Stimulated activated CD8-positive, alpha-beta memory T cell treated with anti-CD3 and anti-CD28 coated beads, Interleukin-15, amount 100 ng/mL, for 48 hours (primary cell): ENCODE measurements at places on chromosomes 16 and 17.

GRCh38 chr17:78563189-78564145 is 13.7 kb downstream of the DNAH17 start:
- DNase-seq = no peak

GRCh38 chr16:75114946-75115825 is 1.4 kb downstream of the LDHD start:
- no peak for DNase-seq

DNA sequence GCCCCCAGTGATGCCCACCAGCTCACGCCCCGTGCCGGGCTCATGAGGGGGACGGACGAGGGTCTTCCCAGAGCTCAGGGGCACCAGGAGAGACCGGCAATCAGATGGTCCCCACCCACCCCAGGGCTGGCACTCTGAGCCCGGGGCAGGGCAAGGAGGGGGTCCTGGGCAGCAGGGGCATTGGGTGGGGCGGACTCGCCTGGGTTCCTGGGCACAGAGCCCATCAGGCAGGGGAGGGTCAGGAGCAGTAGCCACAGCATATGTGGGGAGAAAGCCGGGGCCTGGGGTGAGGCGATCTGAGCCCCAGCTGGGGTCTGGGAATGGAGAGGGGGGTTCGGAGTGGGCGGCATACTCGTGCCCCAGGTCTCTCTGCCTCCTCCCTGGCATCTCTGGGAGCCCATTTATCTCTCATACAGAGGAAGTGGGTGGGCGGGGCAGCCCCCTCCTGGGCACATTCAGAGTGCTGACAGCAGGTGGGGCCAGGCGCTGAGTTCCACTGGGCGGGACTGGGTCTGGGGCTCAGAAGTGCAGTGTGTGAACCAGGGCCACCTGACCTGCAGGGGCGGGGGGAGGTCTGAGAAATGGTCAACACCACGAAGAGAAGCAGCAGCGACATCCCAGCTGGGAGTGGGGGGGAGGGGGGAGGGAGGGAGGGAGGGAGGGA is 20.5 kb upstream of the UBE2I start:
- no peak for DNase-seq

- peak; percentile 72 for DNase-seq
Observed at GRCh38 chr17:45277216-45277849, 15.4 kb upstream of the SPATA32 start.

DNA sequence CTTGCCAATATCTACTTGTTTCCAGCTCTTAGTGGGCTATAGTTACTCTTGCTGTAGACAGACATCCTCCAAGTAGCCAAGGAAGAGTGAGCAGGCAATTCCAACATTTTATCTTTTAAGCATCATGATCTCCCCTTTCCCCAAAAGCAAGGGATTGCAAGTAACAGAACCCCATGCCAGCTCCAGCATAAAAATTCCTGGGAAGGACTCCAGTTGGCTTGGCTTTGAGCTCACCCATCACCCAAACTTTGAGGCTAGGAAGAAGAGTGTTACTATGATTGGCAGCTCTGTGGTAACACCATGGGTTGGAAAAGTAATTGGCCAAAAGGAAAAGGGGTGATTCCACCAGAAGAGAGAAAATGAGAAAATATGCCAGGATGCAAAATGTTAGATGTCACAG is 1086.4 kb upstream of the RBFOX1 start:
- no peak for DNase-seq

DNA sequence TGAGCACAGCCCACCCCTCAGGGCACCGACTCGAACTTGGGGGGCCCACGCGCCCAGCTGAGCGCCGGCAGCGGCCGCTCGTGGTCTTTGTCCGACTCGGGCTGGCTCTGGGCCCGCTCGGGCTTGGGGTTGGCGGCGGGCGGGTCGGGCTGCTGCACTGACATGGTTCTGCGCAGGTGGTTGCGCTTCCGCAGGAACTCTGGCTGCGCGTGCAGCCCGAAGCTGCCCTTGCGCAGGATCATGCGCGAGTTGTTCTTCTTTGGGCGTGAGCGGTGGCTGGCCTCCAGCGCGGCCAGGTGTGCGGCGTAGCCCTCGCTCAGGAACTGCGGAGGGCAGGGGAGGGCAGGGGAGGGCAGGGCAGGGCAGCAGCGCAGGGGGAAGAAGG is 11.1 kb downstream of the PIMREG start:
- DNase-seq = no peak

DNA sequence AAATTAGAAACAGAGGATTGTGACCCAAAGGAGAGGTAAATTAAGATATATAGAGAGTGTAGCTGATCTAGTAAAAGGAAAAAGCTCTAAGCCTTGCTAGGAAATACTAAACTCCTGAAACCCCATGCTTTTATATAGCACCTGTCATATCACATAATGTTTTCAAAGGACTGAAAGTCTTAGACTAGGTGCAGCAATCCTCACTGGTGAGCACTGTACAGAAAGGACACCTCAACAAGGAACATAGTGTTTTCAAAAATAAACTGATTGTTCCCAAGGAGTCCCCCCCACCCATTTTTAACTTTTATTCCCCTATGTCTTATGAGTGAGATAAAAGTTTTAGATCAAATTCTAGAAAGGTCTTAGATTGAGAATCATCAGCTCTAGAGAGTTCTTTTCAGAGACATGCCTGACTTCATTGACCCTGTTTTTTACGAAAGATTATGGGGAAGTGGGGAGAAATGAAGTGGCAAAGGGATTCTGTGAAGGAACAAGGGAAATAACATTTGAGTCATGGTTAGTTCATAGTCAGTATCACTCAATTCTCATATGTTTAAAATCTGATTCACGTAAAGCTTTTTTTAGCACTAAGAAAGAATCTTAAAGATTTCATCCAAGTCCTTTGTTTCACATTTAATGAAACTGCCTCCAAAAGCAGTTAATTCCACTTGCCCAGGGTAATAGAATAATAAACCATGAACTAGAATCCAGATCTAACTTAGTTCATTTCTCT is 166.4 kb downstream of the CYB561 start:
- no peak for DNase-seq

GRCh38 chr16:65044873-65045272 is 77.0 kb downstream of the CDH11 start:
- DNase-seq = no peak

- peak; percentile 19 for DNase-seq
Observed at GRCh38 chr17:32971171-32971570, 20.5 kb upstream of the SPACA3 start.

DNA sequence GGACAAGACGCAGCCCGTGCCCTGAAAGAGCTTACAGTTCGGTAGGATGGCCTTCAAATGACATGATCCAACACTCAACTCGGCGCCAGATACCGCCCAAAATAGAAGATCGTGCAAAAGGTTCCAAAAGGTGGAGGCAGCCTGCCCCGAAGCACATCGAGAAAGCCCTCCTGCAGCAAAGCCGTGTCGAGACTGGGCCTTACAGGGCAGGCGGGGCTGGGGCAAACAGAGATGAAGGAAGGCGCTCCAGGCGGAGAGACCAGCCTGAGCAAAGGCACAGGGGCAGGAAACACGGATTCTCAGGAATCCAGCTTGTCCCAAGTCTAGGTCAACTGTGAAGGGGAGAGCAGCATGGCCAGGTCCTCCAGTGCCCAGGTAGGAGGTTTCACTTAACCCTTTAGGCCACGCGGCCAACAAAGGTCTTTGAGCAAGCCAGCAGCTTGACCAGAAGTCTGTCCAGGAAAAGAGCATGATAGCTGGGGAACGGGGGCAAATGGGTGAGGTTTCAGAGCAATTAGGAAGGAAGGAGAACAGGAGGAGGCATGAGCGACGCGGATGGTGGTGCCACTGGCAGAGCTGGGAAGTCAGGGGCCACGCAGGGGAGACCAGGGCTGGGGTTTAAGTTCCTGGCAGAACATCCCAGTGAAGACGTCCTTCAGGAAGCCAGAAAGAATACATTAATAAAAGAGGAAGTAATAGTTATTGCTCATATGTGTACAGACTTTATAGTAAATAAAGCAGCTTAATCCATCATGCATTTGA is 21.2 kb upstream of the EIF1 start:
- no peak for DNase-seq

- no peak for DNase-seq
Observed at GRCh38 chr17:20096430-20096829, 87.3 kb downstream of the SPECC1 start.

DNA sequence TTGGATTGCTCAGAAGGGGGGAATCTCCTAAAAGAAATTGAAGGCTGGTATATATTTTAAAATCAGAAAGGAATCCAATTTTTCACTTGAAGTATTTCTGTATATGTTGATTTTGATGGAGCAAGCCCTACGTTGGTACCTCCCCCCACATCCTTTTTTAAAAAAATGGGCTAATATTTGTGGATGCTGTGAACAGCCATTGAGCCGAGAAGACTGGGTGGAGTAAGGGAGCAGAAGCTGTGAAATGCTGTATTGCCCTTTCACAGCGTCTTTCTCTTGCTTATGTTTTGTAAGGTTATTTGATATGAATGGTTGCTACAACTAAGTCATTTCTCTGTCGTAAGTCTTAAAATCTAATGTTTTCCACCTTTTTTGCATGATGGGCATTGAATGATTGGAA is 2.3 kb downstream of the PAFAH1B1 start:
- no peak for DNase-seq

DNA sequence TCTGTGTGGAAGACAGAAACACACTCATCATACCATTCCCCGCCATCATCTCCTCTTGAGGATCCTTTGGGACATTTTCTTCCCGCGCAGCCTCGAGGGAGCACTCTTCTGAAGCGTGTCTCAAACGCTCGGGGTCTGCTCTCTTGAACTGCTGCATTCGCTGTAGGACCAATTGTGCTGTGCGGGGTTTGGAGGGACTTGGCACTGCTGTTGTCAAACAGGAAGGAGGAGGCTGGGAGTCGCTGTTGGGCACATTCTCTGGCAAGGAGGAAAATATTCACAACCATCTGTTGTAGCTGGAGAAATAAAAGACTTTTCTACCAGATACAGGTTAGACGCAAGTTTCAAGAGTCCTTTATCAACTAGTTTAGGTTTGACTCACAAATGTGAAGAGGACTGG is 5.0 kb downstream of the SLX4 start:
- no peak for DNase-seq

DNA sequence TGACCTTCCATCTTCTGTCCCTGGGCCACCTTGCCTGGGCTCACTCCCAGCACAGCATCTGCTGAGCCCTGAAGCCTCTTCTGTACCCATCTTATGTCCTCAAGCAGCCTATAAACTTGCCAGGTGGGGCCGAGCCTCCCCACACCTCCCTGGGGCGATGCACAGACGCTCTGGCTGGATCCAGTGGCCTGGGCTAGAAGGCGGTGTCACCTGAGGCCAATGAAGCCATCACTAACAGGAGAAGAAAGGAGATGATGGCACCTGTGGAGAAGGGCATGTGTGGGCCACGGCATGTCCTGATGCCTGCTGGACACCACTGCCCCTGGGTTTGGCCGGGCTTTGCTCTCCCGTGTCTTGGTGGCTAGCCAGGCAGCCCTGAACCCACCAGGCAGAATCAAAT is 45.5 kb downstream of the PEMT start:
- no peak for DNase-seq

- DNase-seq = no peak
Observed at GRCh38 chr16:30764816-30765465, 2.8 kb downstream of the RNF40 start.

DNA sequence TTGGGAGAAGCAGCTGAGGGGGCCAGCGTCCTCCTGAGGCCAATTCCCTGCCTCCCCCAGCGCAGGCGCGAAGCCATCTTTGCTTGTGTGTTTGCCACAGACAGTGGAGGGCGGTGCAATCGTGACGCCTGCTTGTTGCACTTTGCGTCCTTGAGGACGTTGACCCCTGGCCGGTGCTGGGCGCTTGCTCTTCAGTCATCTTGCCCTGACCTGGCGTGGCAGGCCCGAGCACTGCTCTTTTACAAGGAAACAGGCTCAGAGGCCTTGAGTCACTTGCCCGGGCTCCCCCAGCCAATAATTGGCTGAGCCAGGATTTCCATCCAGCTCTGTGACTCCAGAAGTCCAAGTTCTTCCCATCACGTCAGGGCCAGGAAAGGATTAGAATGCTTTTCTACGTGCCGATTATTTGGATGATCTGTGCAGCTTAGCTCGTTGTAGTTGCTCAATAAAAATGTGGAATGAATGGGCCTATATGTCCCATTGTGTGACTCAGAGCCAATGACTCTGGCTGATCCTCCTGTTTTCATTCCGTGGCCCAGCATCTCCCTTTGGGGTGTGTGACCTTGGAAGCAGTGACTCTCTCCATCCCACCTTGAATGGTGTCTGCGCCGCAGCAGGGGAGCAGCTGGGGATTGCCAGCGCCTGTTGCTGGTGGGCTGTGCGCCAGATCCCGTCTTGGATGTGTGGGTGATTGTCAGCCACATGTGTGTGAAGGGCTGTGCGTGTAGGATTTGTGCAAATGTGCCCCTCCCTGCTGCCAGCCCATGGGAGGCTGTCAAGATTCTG is 214.1 kb downstream of the SEC14L1 start:
- DNase-seq = no peak

- DNase-seq = no peak
Observed at GRCh38 chr16:57732037-57732436, 3.5 kb upstream of the KATNB1 start.

GRCh38 chr17:19457830-19458271 is 46.8 kb downstream of the RNF112 start:
- DNase-seq = no peak

DNA sequence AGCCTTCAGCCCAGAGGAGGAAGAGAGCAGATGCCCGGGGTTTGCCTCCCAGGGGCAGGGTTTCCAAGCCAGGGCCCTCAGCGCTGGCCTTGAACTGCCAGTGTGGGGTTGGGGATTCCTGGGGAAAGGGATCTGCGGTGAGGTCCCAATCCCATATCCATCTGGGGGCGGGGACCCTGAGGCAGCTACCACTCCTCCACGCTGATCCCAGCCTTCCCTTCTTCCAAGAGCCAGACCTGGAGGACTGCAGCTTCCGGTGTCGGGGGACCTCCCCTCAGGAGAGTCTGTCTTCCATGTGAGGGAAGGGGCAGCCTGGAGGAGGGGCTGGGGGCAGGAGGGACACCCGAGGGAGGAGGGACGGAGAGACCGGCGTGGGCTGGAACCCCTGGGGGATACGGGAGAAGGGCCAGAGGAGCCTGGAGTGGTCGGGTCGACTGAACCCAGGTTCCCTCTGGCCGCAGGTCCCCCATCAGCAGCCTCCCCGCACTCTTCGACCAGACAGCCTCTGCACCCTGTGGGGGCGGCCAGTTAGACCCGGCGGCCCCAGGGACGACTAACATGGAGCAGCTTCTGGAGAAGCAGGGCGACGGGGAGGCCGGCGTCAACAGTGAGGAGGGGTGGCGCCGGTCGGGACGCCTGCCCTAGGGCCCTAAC is 10.7 kb upstream of the CISD3 start:
- no peak for DNase-seq

DNA sequence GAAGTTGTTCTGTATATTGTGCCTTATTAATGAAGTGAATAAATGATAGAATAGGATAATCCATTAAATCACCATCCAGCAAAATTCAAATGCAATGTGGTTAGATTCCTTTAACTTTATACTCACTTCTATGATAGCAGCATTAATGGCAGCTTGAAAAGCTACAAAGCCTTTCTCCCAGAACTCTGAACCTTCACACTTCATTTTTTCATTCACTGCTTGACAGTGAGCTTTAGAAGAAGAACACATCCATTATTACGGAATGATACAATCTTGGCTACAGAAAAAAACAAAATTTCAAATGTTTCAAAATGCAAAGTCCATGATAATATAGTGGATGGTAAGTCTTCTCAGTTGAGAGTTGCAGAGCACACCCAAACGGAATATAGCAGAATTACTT is 16.4 kb downstream of the ABCA9 start:
- DNase-seq = no peak
